ENCODE measurements at places on chromosomes 16 and 17.

DNA sequence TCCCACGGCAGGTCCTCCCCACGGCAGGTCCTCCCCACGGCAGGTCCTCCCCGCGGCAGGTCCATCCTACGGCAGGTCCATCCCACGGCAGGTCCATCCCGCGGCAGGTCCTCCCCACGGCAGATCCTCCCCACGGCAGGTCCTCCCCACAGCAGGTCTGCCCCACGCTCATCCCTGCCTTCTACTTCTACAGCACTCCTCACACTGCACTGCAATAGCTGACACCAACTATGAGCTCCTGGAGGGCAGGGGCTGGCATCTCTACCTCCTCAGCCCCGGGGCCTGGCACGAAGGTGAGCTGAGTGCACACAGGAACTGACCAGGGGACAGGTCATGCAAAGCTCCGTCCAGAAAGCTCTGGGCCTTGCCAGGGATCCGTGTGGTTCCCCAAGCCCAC, 45.3 kb downstream of the RPH3AL start:
- no peak for DNase-seq

GRCh38 chr16:71514476-71514875, 11.8 kb upstream of the CHST4 start:
- no peak for DNase-seq

GRCh38 chr17:67891481-67892119, 66.3 kb downstream of the BPTF start:
- no peak for DNase-seq

GRCh38 chr17:54455251-54455868, 445.3 kb upstream of the TOM1L1 start:
- DNase-seq, result no peak

DNA sequence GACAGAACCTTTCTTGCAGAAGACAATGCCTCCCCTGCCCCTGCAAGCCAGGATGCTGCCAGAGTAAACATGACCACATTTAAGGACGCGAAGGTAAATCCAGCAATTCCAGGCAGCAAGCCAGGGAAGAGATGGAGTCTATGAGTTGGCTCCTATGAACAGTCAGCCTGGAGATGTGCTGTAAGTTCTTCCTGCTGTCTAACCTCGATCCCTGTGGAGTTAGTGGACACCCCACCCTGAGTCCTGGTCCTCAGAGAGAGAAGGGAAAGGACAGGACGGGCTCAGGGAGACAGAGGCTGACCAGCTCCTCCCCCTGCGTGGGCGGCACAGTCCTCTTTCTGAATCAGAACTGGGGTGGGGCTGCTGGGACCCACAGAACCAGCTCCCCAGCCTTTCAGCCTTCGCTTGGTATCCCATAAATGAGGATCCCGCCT, 24.9 kb downstream of the CDC42EP4 start:
- DNase-seq, result no peak

DNA sequence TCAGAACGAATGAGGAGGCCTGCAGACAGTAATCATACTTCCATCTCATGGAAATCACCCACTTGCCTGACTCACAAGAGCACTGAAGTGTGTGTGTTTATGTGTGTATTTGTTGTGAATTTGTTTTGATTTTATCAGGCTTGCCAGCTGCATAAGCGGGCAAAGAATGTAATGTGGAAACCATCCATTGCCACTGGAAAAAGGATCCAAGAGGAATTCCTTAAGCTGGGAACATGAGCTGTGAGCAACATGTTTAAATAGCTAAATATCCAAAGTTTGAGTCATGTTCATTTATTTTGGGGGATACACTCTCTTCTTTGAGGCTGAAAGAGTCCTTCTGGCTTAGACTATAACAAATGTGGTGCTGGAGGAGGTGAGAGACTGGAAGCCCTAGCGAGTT, 198.4 kb upstream of the TBX2 start:
- no peak for DNase-seq

- no peak for DNase-seq
Observed at GRCh38 chr17:60804831-60805230, 127.2 kb downstream of the BCAS3 start.

GRCh38 chr17:60247836-60248461, 98.2 kb downstream of the CA4 start:
- DNase-seq, result no peak

DNA sequence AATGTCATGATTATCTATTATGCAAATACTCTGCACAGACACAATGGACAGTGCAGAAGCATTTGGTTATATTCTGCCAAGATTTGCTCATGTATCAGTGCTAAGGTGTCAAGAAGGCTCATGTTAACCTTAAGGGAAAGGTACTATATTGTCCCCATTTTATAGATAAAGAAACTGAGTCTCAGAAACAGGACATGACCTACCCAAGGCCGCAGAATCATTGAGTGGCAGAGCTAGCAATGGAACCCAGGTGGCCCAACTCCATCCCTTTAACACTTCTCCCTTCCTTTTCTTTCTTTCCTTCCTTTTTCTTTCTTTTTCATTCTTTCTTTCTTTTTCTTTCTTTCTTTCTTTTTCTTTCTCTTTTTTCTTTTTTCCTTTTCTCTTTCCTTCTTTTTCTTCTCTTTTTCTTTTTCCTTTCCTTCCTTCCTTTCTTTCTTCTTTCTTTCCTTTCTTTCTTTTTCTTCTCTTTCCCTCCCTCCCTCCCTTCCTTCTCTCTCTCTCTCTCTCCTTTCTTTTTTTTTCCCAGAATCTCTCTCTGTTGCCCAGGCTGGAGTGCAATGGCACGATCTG, 149.8 kb downstream of the CPPED1 start:
- no peak for DNase-seq

DNA sequence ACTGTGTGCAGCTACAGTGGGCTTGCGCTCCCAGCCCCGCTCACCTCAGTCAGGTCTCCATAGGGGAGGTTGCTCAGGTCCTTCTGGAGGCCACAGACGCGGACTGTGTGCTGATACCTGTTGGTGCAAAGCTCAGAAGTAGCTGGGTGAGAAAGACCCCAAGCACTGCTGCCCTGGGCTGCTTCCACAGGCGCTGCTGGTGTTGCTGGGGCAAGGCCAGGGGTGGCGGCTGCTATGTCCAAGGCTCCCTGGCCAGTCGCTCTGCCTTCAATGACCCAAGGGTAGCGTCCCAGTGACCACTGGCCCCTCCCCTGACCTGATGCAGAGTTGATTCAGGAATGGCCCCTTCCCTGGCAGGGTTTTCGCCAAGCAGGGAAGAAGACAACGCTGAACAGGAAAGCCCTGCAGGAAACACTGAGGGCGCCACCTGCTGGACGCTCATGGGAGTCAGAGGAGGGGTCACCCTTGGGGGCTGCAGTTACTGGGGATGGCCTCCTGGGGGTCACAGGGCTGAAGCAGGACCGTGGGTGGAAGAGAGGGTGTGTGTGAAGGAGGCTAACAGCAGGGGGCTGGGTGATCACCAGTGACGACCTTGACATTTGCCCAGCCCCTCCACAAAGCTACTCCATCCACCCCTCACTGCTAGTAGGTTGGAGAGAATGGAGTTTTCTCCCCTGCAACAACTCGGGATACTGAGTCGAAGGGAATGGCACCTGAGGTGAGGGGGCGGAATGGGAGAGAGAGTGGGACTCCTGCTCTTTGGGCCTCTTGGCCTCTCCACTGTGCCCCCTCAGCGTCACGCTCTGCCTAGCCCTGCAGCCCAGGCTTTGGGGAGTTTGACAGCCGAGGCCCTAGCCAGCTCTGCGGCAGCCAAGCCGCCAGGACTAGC, 38.3 kb downstream of the ABCC12 start:
- DNase-seq, result no peak

DNA sequence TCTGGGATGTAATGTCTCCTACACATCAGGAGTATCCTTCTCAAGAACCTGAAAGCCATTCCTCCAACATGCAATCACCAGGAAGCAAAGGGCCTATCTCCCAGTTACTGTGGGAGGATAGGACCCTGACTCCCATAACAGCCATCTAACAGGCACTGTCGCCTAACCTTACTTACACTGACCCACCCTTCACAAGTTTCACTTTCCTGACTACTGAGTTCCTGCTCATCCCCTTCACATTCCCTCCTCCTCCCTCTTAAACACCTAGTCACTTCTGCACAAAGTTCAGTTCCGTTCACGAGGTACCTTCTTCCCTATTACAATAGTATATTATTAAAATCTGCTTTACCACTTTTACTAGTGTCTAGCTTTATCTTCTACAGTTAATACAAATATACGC, 1.3 kb downstream of the C17orf67 start:
- DNase-seq, result no peak

DNA sequence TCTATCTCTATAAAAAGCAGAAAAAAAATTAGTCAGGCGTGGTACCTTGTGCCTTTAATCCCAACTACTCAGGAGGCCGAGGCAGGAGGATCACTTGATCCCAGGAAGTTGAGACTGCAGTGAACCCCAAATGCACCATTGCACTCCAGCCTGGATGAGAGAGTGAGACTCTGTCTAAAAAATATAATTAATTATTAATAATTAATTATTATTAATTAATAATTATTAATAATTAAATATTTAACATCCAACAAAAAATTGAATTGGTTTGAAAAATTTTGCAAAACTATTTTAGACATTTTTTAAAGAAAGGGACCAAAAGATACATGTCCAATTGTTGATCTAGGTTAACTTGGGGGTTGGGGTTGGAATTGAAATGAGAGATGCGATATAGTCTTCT, 51.0 kb downstream of the MYH3 start:
- DNase-seq, result no peak

- no peak for DNase-seq
Observed at GRCh38 chr17:32485261-32486110, 1.3 kb upstream of the CDK5R1 start.

- DNase-seq, result no peak
Observed at GRCh38 chr17:70767102-70767701, 597.9 kb downstream of the KCNJ2 start.

DNA sequence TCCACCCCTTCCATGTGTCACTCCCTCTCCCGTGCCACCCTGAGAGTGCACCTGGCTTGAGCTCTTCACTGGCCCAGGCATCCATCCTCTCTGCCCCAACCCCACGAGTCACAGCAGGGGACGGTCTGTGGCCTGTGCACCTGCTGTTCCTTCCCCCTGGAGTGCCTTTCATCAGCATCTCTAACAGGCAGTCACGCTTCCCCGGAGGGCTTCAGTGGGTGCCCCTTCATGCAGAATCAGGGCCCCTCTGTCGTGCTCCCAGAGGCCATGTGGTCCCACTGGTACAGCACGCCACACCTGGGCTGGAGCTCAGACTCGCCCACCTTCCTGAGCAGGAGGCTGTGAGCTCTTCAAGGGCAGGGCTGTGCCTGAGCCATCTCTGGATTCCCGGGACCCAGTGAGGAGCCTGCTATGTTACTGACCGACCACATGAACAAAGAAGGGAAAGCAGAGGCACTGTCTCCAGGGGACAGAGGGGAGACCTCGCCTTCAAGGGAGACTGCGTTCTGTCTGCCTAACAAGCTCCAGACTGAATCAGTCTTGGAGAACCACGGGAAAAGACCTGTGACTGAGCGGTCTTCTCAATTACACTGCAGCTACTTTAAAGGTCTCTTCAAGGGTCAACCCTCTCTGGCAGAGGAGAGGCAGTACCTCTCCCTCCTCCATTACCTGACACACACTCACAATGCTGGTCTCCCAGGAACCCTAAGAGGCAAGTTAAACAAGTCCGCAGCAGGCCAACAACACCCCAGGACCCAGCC, 78.8 kb upstream of the DOC2B start:
- peak; percentile 33 for DNase-seq

GRCh38 chr16:31198207-31198882, 4.2 kb downstream of the PYCARD start:
- DNase-seq, result no peak

GRCh38 chr16:68236826-68237242, 907 bp upstream of the ESRP2 start:
- no peak for DNase-seq

DNA sequence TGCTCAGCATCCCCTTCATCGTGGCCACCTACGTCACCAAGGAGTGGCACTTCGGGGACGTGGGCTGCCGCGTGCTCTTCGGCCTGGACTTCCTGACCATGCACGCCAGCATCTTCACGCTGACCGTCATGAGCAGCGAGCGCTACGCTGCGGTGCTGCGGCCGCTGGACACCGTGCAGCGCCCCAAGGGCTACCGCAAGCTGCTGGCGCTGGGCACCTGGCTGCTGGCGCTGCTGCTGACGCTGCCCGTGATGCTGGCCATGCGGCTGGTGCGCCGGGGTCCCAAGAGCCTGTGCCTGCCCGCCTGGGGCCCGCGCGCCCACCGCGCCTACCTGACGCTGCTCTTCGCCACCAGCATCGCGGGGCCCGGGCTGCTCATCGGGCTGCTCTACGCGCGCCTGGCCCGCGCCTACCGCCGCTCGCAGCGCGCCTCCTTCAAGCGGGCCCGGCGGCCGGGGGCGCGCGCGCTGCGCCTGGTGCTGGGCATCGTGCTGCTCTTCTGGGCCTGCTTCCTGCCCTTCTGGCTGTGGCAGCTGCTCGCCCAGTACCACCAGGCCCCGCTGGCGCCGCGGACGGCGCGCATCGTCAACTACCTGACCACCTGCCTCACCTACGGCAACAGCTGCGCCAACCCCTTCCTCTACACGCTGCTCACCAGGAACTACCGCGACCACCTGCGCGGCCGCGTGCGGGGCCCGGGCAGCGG, 3.2 kb downstream of the UTS2R start:
- DNase-seq, result no peak

Measured in cardiac septum (tissue), 1 donor.